ENCODE measurements at places on chromosomes 3 and 15.
A peak's percentile ranks its signal among the peaks of the same experiment; 100 is the strongest.

DNA sequence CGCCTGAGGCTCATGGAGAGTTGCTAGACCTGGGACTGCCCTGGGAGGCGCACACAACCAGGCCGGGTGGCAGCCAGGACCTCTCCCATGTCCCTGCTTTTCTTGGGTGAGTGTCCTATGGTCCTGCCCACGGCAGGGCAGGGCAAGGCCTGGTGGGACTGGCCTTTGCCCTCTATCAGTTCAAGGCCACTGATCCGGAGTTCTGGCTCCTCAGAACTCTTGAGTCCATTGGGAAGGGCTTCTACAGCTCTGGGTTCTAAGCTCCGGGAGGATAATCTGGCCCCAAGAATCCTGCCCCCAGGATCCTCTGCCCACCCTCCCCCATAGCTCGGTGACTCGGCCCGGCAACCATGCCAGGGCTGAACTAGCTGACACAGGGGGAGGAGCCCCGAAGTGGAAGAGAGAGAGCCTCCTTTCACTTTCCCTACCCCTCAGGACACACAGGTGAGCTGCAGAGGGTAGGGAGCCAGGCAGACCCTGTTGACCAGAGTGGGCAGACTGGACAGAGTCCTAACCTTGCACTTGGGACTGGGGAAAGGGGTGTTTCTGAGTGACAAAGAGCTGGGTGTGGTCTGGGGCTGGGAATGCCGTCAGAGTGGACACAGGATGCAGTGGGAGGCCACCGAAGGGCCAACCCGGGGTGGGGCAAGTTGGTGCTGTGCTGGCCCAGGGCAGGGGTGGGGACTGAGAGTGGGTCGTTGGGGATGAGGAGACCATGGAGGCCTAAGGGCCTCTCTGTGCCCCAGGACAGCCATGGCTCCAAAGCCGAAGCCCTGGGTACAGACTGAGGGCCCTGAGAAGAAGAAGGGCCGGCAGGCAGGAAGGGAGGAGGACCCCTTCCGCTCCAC is 664 bp downstream of the PARP3 start:
- DNase-seq: no peak

DNA sequence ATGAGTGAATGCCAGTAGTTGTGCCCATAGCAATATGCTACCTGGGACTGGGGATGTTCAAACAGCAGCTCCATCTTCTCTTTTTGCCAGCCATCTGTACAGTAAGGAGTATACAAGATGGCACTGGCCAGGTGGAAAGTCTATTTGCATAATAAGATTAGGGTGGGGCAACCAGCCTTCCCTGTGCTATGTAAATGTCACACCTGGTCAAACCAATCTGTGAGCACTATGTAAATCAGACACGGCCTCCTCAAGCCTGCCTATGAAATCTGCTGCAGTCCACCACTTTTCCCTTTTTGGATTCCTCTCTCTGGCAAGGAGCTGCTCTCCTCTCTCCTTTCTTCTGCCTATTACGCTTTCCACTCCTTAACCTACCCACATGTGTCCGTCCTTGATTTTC is 53.0 kb downstream of the C3orf80 start:
- DNase-seq: no peak

GRCh38 chr15:71495398-71495780 is 315.0 kb upstream of the NR2E3 start:
- DNase-seq: no peak

DNA sequence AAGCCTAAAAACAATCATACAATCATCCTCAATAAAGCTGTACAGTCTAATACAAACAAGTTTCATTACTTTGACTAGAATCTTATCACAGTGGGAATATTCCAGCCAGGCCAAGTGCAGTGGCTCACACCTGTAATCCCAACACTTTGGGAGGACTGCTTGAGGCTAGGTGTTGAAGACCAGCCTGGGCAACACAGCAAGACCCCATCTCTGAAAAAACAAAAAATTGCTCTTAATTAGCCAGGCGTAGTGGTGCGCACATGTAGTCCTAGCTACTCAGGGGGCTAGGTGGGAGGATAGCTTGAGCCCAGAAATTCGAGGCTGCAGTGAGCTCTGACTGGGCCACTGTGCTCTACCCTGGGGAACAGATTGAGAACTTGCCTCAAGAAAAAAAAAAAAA is 3.3 kb downstream of the RPN1 start:
- no peak for DNase-seq

GRCh38 chr3:58388550-58389091 is 45.0 kb downstream of the PDHB start:
- DNase-seq: no peak

DNA sequence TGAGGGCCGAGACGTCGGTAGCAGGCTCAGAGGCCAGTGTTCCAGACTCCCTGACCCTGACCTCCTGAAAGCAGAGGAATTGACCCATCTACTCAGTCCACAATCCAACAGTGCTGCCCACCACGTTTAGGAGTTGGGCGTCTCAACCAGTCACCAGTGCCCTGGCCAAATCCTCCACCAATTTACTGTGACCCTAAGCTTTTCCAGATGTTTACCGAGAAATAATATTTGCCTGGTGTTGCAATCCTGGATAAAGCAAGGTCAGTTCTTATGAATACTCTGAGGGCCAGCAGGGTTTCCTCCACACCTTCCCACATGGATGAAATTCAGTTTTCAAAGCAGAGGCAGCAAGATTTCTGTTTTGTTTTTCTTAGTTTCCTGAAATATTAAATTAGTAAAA is 7.5 kb upstream of the APOD start:
- no peak for DNase-seq

DNA sequence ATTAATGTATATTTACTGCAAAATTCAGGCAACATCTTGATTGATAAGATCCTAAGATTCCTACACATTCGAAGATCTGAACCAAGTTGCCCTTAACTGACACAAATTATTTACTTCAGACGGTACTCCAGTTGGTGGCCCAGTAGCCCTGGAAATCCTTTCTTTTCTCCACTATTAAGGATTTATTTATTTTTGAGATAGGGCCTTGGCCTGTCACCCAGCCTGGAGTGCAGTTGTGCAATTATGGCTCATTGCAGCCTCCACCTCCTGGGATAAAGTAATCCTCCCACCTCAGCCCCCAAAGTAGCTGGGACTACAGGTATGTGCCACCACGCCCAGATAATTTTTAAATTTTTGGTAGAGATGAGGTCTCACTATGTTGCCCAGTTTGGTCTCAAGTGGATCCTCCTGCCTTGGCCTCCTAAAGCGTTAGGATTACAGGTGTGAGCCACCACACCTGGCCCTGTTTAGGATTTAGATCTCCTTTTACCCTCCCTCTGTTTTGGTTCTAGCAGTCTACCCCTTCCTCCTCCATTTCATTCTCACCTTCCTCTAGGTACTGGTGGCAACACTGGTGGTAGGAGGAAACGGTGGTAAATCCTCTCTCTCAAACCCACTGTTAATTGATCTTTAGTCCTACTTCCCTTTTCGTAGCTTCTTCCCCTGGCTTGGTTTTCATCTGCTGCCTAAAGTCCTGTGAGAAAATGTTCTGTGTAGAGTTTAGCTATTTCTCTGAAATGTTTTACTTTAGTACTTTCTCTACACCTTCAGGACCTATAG is 12.7 kb upstream of the ZNF609 start:
- DNase-seq: no peak

DNA sequence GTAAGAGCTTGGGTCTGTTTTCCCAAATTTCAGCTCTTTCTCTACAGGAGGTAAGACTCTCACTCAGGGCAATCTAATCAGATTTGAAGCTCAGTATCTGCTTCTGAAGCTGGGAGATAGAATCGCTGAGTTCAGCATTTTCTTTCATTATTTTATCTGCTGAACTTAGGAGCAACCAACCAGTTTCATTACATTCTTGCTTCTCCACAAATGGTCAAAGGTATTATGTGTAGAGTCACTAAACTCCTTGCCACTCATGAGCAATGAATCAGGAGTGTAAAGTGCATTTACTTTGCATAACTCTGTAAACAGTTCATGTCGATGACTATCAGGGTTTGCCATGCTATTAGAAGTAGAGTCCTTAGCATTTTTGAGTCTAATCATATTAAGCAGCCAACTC is 249.4 kb downstream of the CHL1 start:
- DNase-seq: no peak

- no peak for DNase-seq
These were observed 29.5 kb upstream of the USP3 start for GRCh38 chr15:63474810-63475316.

DNA sequence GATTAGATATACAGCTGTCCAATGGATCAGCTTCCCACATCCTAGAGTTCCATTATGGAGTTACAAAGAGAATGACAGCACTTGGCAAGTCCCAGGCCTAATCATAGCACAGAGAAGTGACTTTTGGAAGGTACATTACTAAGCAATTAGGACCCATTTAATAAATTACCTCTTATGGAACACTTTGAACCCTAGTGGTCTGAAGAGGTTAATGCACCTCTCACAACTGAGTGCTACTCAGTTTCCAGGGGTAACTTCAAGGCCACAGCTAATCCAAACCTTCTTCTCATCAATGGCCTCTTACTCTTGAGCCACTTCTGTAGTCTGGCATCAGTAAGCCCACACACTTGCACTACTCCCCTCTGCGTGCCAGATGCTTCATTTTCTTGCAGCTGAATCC is 34.9 kb upstream of the MEIS2 start:
- peak; percentile 68 for DNase-seq

DNA sequence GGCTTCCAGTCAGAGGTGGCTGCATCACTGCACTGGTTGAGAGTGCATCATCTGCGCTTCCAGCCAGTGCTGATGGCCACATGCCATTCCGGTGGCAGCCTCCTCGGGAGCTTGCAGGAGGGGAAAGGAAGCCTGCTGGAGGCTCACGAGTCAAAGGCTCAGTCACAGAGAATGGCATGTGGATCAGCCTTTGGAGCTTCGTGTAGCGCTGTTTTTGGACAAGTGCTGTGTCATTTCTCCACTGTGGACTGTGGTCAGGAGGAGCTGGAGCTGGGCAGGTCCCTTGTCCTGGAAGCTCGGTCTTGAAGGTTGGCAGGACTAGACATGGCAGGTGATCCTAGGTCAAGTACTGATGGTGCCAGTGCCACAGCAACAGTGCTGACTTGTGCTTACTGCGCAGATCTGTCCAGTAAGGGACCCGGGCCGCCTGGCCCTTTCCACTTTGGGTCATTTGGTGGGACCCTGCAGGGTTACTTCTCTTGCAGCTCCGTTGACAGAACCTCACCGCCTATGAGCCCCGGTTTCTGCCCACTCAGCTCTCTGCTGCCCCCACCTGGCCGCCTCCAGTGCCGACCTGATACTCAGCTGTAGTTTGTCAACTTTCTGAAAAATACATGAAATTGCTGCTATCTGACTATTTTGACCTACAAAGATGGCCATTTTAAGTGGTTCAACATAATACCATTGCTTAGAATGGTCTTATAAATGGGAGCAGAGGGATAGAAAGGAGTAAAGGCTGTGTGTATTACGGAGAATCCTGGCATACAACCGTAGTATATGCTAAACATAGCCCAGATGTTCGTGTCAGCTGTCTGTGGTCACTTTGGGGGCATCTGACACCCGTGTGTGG is 27.6 kb upstream of the TRPM1 start:
- DNase-seq: no peak

DNA sequence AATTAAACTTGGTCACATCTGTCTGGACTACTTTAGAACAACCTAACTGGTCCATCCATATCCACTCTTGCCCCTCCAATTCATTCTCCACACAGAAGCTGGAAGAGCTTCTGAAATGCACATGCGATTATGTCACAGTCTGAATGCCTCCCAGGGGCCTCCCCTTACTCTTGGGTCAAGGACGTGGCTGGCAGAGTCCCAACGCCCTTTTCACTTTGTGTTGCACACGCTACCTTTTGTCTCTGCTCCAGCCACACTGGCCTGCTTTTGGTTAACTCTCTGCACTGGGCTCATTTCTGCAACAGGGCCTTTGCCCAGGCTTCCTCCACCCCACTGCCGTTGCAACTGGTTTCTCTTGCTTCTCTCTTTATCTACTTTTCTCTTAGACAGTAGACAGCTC is 245.2 kb downstream of the IL20RB start:
- no peak for DNase-seq

DNA sequence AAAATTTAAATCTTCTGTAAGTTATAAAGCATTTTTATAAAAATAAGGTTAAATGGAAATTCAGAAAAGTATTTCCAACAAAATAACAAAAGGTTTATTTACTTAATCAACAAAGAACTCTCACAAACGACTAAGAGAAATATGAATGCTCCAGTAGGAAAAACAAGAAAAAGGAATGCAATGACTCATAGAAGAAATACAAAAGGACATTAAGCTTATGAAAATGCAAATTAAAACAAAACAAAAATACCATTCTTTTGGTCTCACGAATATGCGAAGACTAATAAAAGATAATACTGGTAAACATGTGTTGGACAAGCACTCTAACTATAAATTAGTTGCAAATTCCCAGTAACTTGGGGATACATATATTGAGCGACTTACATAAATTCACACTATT is 17.5 kb upstream of the TBC1D5 start:
- no peak for DNase-seq

DNA sequence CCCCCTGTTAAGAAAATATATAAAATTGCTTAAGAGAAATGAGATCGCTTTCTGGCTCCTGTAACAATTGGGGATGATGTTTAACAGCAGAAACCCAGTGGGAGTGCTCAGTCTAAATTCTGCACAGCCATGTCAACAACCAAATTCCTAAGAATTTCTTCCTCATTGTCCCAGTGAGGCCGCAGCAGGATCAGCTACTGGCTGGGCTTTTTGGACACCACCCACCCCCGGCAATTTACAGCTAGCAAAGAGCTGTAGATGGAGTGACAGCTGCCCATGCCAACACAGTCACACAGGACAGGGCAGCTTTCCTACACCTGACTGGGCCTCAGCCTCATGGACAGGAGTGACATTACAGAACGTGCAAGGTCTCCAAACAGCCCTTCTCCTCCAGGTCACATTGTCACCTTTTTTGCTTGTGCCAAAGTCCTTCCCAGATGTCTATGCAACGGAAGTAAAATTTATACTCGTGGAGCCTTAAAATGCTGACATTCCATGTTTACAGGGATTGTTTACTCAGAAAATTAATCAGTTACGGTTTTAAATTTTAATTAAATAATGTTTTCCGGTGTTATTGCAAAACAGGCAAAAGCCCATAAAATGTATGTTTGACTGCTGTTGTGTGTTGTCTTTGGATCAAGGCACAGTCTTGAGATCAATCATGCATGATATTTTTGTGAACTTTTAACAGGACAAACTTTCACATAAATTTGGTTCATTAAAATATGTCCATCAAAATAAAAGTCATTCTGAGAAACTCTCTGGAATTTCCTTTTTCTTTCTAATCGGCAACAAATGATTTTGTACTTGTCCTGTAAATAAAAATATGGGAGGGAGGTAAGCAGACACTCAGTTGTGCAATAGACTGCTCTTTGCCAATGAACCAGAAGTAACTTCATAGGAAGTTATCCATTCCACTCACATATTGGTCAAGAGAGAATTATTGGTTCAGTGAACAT is 943.2 kb downstream of the MCTP2 start:
- DNase-seq: no peak

- DNase-seq: no peak
These were observed 1.3 kb upstream of the RFX7 start for GRCh38 chr15:56244811-56245576.

DNA sequence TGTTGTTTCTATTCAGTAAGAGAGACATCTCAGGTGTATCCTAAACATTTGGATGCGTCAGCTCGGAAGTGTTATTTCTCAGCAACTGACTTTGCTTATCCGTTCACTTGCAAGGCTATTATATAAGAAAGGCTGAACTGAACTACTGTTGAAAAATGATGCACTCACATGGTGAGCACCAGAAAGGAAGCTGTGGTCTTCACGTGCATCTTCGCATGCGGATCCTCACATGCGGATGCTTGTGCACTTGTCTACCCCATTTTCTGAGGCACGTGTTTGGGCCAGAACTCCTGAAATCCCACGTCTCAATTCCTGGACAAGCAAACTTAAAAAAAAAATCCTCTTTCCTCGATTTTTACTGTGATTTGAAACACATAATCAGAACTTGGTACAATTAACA is 63.2 kb downstream of the PDZRN3 start:
- DNase-seq: no peak

- DNase-seq: no peak
These were observed 24.0 kb upstream of the FRMD5 start for GRCh38 chr15:44219073-44219472.
